ENCODE measurements at places on chromosomes 1 and 21.

DNA sequence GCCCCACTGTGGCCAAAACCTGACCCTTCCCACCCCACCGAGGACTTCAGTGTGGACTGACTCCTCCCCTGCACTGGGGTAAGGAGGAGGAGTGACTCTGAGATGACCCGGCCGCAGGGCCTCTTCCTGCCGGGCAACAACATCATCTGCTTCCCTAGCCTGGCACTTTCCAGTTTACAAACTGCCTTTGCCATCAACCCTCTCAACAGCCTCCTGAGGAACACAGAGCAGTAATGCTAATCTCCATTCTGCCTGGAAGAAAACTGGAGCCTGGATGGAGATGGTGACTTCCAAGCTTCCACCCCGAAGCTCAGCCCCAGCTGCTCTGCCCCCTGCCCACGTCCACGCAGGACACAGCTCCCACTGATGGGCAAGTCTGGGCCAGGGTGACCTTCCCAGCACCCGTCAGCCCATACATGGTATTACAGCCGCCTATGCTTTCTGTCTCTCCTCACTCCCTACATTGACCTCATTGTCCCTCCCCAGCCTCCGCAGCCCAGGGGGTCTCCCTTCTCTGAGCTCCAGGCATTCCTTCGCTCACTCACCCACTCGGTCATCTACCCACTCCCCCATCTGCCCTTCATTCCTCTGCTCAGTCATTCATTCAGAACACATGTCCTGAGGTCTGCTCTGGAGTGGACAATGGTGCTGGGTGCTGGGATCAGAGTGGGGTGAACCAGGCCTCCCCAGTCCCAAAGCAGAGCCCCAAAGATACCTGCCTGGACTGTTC lies 34.2 kb downstream of the RAP1GAP start:
- no peak for DNase-seq

- DNase-seq, result no peak
These were observed 23.6 kb upstream of the DDX59 start for GRCh38 chr1:200693327-200693726.

DNA sequence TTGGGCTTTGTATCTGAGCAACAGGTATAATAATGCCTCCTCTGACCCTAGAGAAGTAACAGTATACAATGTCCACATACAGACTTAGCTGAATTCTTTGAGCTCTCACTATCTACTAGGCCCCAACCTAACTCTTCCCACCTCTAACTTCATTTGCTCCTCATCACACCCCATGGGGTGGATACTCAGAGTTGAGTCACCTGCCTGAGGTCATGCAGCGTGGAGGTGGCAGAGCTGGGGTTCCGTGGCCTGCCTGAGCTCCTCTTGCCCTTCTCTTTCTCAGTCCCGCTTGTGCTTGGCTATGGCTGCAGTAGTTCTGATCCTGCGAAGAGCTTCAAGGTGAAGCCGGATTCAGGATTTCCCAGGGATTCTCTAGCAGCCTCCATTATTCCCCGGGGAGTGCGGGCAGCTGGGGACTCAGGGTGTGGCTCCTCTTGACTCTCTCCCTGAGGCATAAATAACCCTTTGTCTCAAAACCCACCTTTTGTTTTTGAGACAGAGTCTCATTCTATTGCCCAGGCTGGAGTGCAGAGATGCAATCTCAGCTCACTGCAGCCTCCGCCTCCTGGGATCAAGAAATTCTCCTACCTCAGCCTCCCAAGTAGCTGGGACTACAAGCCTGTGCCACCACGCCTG lies 29.9 kb upstream of the ACTL8 start:
- no peak for DNase-seq

DNA sequence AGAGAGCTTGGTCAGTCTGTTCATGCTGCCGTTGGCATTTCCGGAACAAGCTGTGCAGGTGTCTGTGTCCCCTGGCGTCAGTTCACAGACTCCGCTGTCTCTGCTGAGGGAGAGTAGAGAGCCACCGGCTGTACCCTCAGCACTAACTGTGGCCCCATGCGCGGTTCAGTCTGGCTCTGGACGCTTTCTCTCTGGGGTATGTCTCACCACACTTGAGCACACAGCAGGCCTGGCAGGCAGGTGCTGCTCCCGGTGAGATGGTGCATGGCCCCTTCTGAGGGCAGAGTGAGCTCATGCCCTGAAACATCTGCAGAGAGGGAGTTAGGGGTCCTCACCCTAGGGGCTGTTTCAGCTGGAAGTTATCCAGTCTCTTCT lies 60.0 kb upstream of the TLR5 start:
- no peak for DNase-seq
